ENCODE measurements at places on chromosomes 1 and 21.

- DNase-seq, result no peak
Measured at GRCh38 chr1:205663286-205663936, 16.9 kb downstream of the SLC45A3 start.

DNA sequence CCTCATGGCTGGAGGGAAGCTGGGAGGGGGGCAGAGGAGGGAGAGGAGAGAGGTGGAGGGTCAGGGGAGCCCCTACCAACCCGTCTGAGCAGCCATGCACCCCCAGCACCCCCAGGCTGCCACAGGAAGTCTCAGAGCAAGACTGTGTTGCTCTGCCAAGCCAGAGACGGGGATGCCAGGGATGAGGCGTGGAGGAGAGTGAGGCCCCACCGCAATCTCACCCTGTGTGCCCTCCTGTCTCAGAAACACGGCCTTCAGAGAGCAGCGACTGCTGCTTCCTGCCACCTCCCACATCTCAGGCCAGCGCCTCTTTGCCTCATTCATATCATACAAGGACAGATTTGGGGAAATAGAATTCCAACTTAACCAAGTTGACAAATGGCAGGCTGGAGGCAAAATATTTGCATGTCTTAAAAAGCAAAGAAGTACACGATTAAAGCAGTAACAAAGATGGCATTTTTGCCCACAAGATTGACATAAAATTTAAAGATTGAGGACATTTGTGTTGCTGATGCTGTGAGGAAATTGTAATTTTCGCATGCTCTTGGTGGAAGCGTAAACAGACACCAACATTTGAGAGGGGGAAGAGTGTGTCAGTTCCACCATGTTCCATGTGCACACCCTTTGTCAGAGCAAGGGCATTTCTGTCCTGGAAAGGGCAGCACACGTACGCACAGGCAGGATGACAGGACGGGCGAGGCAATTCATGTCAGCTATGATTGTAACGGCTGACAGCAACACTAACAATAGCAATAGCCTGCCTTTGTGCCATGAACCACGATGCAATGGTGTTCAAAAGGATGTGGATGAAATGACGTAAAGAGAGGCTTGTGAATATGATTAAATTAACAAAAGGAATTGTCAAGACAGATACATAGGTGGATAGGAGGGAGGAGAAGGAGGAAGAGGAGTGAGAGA, 59.0 kb upstream of the BACE2 start:
- DNase-seq, result no peak

- DNase-seq, result no peak
Measured at GRCh38 chr1:3505161-3505560, 50.7 kb downstream of the ARHGEF16 start.

GRCh38 chr1:117093870-117094621, 27.5 kb downstream of the TRIM45 start:
- peak; percentile 34 for DNase-seq

DNA sequence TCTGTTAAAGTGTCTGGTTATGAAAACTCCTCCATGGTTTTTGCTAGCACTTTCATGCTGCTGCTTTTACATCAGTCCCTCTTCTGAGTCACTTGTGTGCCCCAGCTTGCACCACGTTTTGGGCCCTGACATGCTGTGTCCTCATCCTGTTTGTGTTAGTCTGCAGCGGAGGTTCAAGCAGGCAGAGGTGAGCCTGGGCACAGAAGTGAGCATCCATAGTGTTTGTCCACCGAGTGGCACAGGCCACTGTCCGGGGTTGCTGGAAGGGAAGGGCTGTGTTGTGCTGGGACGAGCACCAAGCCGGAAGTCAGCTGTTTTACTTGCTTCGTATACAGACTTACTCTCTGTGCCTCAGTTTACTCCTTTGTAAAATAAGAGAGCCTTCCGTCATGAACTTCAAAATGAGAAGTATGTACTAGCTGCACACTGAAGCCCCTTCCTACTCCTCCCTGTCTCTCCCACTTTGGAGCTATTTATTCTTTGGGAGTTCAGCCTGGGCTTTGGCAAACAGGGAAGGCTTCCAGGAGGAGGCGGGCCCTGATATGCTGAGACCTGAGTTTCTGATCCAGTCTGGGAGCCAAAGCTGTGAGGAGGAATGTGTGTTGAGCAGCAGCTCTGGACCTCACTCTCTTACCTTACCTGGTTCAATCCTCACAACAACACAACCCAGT, 10.7 kb upstream of the LAPTM5 start:
- no peak for DNase-seq

GRCh38 chr1:94953107-94953506, 26.2 kb upstream of the CNN3 start:
- DNase-seq, result no peak

Measured in CD4-positive, alpha-beta T cell treated with Interleukin-1 beta for 1 hour (primary cell).